ENCODE measurements at places on chromosomes 13 and 19.

DNA sequence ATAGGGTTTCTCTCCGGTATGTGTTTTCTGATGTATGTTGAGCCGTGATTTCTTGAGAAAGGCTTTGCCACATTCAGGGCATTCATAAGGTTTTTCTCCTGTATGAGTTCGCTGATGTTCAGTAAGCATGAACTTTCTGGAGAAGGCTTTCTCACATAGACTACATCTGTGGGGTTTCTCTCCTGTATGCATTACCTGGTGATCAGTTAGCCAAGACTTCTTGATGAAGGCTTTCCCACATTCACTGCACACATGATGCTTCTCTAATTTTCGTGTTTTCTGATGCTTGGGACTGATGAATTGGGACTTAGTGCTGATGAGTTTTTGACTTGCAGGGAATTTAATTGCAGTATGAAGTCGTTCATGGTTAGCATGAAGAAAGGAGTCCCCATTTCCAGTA, 21.1 kb downstream of the ZNF350 start:
- no peak for DNase-seq

DNA sequence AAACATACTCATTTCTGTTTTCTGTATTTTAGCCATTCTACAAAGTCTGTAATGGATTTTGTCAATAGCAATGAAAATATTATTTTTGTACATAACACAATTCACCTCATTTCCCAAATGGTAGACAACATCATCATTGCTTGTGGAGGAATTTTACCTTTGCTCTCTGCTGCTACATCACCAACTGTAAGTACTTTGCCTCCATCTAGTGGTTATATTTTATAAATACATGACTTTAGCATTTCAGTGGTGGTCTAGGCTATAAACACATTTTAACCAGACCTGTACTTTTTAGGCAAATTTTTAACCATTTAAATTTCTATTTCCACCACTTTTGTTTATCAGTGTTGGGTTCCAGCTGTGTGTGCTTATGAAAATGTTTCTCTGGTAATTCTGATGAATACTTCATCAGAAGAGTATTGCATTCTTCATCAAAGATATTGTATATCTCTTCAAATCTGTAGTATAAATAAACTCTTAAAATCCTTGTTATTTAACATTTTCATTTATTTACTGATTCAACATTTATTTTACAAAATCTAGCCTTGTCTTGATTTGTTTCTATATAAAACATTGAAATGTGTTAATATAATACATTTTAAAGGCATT, 222.4 kb downstream of the NBEA start:
- DNase-seq: no peak

DNA sequence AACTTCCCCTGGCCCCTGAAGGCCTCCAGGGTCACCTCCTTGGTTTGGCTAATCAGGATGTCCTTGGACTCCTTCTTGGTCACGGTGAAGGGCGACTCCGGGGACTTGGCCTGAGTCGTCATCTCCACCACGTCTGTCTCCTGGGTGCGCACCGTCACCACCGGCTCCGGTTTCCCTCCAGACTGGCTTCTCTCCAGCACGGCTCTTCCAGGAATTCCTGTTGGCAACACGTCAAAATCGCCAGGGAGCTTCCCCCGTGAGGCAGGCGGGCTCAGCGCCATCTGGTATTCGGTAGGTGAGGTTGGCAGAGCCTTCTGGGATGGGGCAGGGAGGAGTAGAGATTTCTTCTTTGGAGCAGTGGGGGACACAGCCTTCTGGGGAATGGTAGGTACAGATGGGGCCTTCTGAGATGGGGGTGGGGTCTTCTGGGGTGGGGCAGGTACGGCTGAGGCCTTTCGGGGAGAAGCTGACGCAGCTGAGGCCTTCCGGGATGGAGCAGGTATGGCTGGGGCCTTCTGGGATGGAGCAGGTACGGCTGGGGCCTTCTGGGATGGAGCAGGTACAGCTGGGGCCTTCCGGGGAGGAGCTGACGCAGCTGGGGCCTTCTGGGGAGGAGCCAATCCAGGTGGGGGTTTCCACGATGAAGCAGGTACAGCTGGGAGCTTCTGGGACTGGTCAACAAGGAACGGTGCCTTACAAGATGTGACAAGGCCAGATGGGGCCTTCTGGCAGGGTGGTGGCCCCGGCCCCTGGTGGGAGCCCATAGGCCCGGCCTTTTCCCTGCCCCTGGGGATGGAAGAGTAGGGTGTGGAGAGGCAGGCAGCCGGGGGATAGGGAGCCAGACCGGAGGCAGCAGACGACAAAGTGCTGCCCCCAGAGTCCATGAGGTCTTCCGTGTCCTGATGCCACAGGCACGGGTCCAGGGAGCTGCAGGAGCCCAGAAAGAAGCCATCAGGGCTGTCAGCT, 3.8 kb downstream of the GARIN5B start:
- no peak for DNase-seq

DNA sequence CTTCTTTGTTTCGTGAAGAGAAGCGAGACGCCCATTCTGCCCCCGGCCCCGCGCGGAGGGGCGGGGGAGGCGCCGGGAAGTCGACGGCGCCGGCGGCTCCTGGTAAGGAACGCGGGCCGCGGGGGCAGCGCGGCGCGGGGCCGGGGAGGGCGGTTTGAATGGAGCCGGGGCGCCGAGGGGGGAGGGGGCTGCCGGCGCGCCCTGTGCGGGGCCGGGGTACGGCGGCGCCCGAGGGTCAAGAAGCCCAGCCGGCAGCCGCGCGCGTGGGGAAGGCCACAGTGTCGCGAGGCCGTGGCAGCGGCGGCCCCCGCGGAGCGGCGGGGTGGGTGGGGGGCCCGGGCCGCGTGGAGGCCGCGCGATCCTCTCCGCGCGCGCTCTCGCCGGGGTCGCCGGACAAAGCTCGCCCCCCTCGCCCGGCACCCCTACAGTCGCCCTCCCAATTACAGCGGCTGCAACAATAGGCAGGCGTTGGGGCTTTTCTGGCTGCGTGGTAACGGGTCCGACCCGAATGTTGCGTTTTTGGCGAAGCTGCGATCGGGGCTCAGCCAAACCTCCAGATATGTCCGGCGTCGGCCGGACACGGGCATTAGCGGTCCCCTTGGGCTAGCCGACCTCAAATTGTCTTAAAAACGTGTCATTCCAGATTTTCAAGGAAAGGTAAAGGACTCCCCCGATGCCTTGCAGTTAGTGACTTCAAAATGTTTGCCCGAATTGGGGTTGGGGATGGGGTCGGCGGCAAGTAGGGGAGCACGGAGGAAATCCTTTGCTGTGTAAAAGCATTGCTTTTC, 437 bp downstream of the SMARCA4 start:
- no peak for DNase-seq

DNA sequence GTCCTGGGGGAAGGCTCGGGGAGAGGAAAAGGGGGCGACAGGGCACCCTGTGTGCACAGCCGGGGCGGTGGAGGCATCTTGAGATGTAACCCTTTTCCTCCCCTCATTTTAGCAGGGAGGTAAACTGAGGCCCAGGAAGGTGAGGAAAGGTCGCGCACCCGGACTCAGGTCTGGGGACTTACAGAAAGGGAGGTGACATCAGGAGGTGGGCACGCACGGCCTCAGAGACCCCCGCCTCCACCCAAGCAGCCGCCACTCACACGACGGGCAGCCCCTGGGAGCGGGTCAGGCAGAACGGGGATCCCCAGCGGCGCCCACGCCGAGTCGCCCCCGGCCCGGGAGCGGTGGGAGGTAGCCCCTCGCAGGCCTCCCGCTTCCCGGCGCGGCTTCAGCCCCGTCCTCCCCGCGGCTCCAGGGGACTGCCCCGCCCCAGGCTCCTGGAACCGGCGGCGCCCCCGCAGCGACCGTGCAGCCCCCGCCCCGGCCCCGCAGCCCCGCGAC, 477 bp downstream of the PIP5K1C start:
- DNase-seq: no peak

DNA sequence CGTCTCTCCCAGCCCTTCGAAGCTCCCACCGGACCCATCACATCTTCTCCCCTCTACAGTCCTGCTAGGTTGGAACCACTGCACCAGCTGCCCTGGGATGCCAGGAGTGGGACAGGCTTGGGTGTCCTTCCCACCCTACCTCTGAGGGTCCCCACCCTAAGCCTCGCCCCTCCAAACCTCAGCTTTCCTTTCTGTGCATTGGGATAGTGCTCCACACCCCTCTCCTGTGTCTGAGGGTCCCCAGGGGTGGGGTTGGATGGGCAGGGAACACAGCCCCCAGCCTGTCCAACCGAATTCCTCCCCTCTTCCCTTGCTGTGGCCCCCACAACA, 1.9 kb upstream of the BCL3 start:
- no peak for DNase-seq

GRCh38 chr13:85785205-85785604, 14.0 kb downstream of the SLITRK6 start:
- no peak for DNase-seq

GRCh38 chr13:97761796-97762540, 191.5 kb upstream of the IPO5 start:
- no peak for DNase-seq

GRCh38 chr13:22000191-22000590, 329.3 kb downstream of the FGF9 start:
- DNase-seq: no peak

GRCh38 chr19:17706750-17707181, 12.5 kb upstream of the MAP1S start:
- no peak for DNase-seq

GRCh38 chr13:40502236-40502635, 164.2 kb downstream of the FOXO1 start:
- no peak for DNase-seq

- DNase-seq: no peak
These were observed 11.2 kb upstream of the KLF12 start for GRCh38 chr13:74145249-74145975.

- peak; percentile 84 for DNase-seq
These were observed at the start of gene ZNF763 for GRCh38 chr19:11964858-11965645. Gene ZNF763 (plus strand): TSS chr19:11965040. CDS start chr19:11965209, 169 bp downstream.

- DNase-seq: peak; percentile 0
These were observed 4.5 kb downstream of the MZF1 start for GRCh38 chr19:58568453-58569130.

DNA sequence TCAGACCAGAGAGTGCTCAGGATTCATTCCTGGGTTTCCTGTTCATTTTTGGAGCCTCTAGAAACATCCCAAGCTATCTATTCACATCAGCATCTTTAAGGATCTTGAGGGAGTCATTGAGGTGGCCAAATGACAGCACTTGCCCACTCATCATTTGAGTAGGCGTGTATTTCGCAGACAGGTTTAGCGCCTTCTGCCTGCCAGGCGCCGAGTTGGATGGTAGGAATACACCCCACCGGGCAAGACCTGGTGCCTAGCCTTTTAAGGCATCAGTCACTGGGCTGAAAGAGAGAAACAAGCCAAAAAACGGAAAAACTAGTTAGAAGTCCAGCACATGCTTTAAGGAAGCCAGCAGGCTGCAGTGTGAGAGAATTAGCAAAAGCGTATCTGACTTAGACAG, 33.8 kb downstream of the PEX11G start:
- no peak for DNase-seq

DNA sequence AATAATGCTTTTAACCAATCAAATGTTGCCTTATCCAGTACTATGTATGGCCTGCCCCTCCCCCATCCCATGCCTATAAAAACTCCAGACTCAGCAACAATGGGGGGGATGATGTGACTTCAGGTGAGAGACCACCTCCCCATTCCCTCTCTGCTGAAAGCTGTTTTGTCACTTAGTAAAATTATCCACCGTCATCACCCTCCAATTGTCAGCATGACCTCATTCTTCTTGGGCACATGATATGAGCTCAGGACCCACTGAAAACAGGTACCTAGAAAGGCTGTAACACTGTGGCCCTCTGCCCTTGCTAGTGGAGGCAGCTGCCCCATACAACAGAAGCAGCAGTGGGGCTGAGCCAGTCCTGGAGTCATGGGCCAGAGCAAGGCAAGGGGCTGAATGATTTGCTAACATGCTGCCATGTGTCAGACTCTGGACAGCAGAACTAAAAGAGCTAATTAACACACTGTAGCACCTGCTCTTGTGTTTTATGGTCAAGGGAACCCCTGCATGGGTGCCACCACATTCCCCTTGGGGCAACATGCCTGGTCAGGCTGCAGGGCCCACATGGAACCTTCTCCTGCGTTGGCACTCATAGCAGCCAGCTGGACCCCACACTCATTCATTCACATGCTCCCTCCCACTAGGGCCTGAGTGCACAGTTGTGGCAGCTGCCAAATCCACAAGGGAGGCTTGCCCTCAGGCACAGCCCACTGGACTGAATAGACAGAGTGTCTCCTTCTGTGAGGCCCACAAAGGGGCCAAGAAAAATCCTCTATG, 722.2 kb upstream of the PCDH20 start:
- DNase-seq: no peak

GRCh38 chr13:72025836-72026235, 158.8 kb upstream of the DACH1 start:
- no peak for DNase-seq

- no peak for DNase-seq
These were observed 11.2 kb upstream of the MADCAM1 start for GRCh38 chr19:485077-485476.

DNA sequence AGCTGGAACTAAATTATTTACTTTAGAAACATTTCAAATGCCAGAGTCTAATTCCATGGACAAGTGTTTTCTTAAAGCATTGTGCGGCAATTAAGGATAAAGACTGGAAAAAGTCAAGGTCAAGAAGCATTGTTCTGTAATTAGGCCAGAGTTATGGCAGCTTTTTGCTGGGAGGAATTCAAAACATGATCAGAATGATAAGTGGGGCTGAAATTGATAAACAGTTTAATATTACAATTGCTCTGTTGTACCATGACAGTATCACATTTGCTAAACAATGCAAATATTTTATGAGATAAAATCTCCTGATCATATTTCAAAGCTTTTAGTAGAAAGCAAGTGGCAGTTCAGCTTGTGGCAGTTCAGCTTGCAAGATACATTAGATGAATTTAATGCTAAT, 513.7 kb downstream of the GPC6 start:
- DNase-seq: no peak

DNA sequence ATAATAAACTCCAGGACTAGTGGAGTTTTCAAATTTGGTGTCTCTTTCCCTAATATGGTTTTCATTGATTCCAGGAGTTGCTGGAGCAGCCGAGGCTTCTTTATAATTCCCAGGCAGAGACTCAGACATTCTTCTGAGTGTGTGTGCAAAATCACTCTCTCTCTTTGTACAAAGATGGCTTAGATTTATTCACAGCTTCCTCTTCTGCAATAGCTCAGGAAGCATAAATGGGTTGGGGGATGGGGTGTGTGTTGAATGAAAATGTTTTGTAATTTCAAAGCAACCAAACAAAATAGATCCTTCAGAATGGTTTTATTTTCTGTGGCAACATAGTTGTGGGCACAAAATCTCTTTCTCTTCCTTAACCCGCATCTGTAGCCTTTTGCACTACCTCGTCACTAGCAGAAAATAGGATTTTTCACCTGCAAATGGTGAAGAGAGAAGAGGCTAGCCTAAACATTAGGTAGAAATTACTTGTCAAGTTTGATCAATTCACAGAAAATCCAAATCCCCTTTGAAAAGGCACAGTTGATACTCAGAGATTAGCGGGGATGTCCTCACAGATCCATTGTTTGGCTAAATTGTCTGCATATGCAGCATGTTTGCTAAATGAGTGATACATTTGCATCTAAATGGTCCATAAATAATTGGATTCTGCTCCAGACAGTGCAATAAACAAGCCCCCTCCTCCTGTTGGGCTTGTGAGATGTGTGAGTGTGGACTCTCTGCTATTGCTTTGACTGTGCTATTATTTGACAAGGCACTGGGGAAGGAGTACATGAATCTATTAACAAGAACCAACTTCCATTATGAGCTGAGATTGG, 66.7 kb downstream of the CBY2 start:
- DNase-seq: no peak
